ENCODE measurements at places on chromosomes 4 and X. TPM values are rescaled to one million over a fixed set of nuclear protein-coding genes. Genes with fewer than 3 reads are reported as not detected.

CLTRN gene
- total RNA-seq, result 0.96 TPM

XAGE1B gene
- 206 TPM for total RNA-seq

HTN3 gene
- not detected for total RNA-seq

GABRG1 gene
- not detected for total RNA-seq

ARSJ gene
- 3.7 TPM for total RNA-seq

TLR1 gene
- 0.22 TPM for total RNA-seq

WDR17 gene
- 1.3 TPM for total RNA-seq

HDAC8 gene
- 24.4 TPM for total RNA-seq

GPRASP3 gene
- total RNA-seq, result 2.9 TPM

PNMA6F gene
- total RNA-seq, result not detected

UCHL1 gene
- total RNA-seq, result 938 TPM

TEX13D gene
- not detected for total RNA-seq

POU4F2 gene
- not detected for total RNA-seq

AREG gene
- total RNA-seq, result 21.5 TPM

EDA2R gene
- 10.3 TPM for total RNA-seq

Measured in A549 treated with AZD2906 at 1 μM for 4 hours (cell line).